ENCODE measurements at places on chromosomes 7 and 10.

DNA sequence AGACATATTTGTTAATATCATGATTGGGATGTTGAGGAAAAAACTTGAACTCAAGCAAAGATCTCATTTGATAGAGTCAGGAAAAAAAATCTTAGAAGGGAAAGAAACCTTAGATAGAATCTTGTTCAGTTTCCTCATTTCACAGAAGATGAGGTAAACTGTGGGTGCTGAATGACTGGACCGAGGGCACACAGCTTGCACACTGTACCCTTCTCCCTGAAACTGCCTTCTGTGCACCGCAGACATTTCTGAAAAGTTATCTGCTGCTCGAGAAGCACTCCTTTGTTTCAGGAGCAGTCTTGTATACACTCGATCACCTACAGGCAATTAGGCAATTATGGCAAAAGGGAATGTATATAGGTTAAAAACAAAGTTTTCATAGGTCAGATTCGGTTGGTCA is 167.4 kb downstream of the SKAP2 start:
- no peak for DNase-seq

DNA sequence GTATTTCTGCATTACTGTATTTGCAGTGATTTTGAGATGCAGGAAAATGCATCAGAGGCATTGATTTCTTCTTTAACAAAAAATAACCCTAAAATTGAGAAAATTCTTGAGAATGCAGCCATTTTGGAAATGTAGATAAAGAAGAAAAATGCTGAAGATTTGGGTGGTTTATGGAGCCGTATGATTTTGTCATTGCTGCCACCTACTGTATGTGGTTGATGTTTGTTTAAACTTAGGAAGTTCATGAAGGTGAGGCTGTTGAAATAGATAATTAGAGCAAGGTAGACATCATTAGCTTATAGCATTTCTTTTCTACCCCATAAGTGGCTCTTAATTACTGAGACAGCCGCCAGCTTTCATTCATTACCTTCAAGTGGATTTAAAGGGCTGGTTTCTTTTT is 92.1 kb upstream of the SAMD8 start:
- no peak for DNase-seq

DNA sequence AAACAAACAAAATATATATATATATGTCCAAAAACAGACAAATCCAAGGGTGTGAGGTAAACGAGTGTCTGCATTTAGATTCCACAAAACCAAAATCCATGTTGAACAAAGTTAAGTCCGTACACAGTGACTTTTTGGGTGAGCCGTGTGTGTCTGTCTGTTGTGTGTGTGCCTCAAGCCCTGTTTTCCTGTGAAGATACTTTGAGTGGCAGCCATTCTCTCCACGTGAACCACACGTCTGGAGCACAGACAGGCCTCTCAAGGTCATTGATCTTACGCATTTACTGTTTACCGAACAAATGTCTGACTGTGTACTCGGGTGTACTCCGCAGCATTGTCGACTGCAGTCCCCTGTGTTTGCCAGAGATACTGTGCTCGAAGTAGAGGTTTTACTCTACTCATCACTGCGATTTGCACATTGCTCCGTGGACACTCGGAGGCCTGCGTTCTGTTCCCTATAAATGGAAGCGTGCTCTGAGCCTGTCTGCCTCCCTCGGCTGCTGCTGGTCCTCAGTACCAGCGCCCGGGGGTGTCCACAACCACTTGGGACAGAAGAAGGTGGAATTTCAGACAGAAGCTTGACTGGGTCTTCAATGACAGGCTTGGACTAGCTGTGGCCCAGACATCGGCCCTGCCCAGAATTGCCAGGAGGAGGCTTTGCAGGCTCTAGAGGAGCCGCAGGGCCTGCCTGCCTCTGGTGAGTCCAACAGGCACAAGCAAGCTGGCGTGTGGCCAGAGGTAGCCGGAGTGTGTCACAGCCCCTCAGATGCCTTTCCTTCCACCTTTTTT is 22.1 kb downstream of the CYP17A1 start:
- DNase-seq: no peak

DNA sequence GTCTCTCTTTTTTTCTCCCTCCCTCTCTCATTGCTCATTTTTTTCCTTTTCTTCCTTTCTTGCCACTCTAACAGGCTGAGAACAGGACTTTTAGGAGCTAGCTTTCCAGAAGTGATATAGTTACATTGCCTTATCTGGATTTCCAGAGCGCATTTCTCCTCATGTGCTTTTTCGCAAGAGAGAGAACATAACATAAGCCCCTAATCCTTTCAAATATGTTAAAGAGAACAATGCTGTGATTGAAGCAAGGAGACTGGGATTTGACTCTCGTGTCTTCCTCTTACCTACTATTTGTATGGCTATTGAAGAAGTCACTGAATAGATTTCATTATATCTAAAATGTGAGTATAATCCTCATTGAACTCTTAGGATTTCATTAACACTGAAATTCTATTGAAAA is 101.2 kb upstream of the PRPS1L1 start:
- no peak for DNase-seq

DNA sequence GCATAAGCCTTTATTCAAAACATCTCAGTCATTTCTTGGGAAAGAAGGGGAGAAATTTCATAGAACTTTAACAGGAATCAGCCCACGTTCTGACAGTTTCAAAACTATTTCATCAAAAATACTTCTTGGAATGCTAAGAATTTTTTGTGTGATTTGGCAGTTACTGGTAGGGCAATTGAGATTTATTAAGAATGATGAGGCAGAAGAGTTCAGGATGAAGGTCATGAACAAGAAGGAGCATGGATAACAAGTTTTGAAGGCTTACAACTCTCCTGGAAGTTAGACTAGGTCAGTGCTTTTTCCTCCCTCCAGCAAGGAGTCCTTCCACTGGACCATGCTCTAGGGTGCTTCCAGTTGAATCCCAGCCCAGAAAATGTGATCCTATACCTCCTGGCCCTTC is 569.9 kb downstream of the ANKRD7 start:
- DNase-seq: no peak
